ENCODE measurements at places on chromosomes 6 and 20.

DNA sequence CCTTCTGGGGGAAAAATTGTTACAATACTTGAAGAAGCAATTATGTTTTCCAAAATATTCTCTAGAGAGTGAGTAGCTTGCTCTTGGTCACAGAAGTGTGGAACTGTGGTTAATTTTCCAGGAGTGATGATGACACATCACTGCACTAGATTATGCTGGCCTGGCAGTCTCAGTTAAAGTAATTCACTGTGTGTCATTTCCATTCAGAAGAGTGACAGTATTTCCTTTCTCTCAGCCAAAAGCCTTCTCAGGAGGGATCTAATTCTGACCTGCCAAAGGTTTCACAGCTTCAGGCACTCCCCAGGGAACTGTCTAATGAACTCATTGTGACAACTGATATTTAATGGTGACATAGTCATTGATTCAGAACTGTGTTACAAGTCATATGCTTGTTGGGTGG lies 517.5 kb downstream of the TBC1D32 start:
- no peak for DNase-seq

GRCh38 chr20:38730167-38730988 lies 6.1 kb downstream of the SLC32A1 start:
- no peak for DNase-seq

DNA sequence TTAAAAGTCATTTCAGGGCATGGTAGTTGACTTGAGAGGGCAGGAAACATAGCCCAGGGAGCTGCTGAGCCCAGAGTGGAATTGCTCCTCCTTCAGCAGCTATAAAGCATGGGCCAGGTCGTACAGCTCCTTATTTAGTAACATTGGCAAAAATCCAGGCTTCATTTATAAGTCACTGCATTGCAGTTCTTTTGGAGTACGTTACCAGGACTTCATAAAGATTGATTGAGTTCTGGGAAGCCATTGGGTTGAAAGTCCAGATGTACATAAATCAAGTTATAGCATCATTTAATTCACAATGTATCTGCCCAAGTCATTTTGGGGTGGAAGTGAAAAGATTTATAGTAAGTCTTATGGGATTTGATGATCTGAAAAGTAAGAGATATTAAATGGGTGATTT lies 53.0 kb upstream of the ANKEF1 start:
- no peak for DNase-seq

GRCh38 chr6:29813066-29813465 lies 14.6 kb upstream of the HLA-G start:
- DNase-seq: no peak

DNA sequence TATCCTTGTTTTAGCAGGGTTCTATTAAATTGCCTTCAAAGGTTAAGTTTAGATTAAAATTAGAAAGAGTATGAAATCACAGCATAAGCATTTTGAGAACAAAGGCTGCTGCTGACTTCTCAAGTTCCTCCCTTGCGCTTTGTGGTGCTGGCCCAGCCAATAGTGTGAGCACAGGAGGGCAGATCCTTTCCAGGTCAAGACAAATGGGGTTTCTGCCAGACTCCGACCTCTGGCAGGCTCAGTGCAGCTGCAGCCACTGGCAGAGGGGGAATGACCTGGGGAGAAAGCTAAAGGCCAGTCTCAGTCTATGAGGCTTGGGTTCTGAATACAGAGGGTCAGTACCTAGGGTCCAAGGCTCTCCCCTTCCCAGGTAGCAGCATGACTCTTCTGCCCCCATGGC lies 27.0 kb downstream of the CLIC5 start:
- DNase-seq: no peak

DNA sequence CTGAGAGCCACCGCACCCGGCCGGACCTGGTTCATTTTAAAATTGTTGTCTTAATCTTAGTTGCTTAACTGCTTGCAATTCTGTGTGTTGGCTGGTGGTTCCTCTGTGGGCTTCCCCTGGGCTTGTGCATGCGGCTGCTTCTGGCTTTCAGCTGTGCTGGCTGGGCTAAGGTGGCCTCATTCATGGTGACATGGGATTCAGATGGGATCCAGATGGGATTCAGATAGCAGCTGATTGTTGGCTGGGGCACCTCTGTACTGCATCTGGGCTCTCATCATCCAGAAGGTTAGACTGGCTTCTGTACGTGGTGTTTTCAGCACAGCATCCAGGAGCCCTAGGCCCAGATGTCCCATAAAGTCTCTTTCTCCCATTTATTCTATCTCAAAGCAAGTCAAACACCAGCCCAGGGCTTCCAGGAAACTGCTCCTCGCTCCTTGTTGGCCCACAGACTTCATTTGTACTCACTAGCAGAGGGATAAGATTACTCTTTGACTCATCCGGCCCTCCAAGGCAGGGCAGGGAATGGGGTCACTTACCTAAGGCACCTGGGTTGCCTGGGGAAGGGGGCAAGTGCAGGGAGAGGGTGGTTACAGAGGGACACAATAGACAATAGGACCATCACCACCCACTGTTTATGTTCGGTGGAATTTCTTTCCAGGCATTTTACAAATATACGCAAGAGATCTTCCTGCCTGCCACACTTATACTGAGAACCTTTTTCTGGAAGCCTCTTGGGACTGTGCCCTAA lies 10.2 kb upstream of the PEDS1 start:
- DNase-seq: no peak

- DNase-seq: no peak
These were observed 296.7 kb downstream of the ZFAND3 start for GRCh38 chr6:38116248-38116647.

- no peak for DNase-seq
These were observed 64.2 kb upstream of the SUPT3H start for GRCh38 chr6:45441851-45442453.

GRCh38 chr6:331622-332521 lies 39.6 kb downstream of the DUSP22 start:
- no peak for DNase-seq

DNA sequence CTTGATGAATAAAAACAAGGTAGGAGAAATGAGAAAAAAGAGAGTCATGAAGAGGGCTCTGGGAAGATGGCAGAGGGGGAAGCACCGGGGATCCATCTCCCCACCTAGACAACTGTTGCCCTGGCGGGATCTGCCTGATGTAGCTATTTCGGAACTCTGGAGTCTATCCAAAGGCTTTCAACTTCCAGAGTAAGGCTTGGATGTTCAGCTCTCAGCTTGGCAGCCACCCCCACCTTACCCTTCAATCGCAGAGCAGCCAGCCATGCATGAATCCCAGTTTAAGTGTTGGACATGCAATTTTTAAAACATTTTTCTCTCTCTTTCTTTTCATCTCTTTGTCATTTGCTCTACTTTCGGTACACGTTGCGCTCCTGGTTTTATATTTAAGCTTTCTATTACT lies 275.9 kb upstream of the EXOC2 start:
- no peak for DNase-seq

GRCh38 chr6:41269716-41270115 lies 16.8 kb downstream of the TREM1 start:
- DNase-seq: no peak

- no peak for DNase-seq
These were observed 2.8 kb downstream of the DBNDD2 start for GRCh38 chr20:45410887-45411286.

DNA sequence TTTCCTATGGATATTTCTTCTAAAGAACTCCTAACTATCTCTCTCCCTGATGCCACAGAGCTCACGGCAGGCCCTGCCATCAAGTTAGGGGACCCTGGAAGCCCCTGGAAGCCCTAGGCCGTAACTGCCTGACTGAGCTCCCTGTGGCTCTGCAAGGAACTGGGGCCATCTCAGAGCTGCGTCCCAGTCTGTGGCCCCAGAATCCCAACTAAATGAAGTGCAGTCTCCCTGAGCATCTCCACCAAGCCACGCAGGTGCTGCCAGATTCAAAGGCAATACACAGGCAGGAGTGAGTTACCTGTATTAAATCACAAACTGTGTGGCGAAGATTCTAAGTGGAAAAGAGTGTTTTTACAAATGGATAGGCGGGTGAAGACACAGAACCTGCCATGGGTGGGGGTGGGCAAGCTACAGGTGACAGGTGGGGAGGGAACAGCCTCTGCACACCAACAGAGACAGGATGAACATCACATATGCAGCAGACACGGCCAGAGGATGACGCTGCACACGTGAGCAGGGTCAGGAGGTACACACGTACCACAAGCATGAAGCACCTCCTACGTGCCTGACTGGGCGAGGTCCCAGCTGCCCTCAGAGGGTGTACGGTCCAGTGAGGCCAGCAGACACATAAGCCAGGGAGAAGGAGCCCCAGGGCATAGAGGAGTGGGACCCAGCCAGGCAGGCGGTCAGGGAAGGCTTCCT lies 358.5 kb downstream of the ZFAND3 start:
- DNase-seq: no peak

DNA sequence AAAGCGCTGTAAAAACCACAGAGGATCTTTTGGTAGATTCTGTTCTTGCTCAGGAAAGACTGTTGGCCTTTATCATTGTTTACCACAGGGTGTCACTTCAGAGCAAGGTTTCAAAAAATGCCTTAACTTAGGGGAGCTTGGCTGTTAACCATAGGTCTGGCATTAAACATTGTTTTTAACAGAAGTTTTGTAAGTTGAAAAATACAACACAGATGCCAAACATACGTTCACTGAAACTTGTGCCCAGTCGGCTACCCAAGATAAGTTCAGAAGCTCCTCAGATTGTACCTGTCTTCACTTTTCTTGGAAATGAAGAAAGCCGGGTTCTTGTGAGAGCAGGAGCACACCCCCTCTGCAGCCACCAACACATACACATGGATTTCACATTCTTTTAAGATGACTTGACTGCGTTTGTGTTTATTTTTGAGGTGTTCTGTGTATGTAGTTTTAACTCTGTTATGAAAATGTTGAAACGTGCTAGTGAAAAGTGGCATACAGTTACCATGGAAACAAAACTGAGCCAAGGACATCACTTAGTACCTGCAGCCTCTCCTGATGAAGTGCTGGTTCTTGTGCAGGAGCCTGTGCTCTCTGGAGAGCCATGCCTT lies 64.9 kb downstream of the SYCP2L start:
- no peak for DNase-seq

- no peak for DNase-seq
These were observed 6.1 kb upstream of the PKIG start for GRCh38 chr20:44576297-44576696.

- DNase-seq: no peak
These were observed 9.1 kb downstream of the SMAP1 start for GRCh38 chr6:70676821-70677220.

DNA sequence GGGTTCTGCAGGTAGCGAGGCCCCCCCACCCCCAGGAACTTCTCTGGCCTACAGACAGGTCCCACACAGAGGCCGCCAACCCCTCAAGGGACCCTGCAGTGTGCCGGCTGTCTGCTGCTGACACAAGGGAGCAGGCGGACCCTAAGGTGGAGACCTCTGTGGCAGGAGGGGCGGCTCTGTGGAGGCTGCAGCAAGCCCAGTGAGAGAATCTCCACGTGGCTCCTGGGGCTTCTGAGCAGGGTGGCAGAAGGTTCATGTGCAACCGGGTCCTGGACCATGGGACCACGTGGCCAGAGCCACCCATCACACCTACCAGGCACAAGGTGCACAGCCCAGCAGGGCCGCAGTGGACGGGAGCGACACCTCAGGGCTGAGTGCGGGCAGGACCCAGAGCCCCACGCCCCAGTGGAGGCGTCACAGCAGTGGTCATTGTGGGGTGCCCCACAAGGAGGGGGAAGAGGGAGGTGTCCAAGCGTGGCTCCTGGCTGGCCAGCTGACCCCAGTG lies 4.3 kb downstream of the ARFRP1 start:
- no peak for DNase-seq

DNA sequence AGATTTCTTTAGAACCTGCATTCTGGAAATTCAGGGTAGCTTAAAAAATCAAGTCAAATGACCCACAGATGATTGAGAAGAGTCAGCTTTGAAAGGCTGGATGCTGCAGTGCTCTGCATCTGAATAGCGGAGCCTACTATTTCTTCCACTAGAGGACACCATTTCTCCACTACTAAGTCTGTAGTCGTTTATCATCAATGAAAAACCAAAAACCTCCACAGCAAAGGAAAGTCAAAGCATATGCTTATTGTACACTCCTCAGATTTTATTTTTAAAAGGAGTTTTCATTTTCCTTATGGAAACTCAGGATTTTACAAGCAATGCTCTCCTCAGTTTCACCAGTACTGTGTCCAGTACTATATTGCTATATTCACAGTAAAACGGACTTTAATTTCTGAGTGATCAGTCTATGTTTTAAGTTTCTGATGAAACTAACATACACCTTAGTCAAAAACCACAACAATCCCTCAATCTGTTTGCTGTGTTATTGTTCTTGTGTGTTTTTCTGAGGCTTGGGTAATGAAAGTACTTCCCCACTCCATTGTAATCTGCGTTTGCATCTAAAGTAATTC lies 50.5 kb upstream of the ENPP5 start:
- no peak for DNase-seq

GRCh38 chr6:26232940-26233648 lies 131.9 kb upstream of the BTN3A2 start:
- no peak for DNase-seq

- no peak for DNase-seq
These were observed 30.3 kb upstream of the MDGA1 start for GRCh38 chr6:37727996-37728395.

GRCh38 chr6:148805777-148806176 lies 58.9 kb downstream of the UST start:
- no peak for DNase-seq

DNA sequence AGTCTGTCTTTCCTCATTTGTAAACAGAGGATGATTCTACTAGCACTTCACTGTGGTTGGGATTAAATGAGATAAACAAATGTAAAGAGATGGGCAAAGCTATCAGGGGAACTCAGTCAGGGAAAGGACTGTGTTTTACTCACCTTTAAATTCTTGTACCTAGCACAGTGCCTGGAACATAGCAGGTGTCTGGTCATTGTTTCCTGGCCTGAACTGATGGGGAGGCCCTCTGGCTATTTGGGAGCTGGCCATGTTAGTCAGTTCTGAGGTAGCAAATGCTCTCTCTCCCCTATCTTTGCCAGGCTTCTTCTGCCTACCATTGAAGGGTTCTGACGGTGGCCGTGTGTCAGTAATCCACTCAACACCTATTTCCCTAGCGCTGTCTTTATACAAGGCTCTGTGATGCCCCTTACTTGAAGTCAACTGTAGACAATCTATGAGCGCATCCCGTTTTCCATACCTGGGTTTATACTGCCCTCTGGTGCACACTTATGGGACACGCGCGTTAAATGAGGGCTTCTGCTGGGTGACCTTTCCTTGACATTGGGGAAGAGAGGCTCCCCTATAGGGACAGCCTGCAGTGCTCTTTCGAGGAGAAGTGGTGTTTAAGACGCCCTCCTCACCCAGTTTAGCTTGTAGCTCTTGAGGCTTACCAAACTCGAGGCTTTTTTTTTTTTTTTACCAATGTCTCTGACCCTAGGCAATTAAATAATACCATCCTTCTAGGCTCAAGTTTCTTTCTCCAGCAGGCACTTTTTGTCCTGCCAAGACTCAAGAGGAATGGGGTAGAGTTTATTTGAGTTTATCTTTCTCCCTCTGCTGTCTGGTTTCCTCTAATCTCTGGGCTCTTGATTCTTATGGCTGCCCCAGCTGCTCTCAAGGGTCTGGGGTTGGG lies 4.0 kb upstream of the SPATS1 start:
- DNase-seq: peak; percentile 64

DNA sequence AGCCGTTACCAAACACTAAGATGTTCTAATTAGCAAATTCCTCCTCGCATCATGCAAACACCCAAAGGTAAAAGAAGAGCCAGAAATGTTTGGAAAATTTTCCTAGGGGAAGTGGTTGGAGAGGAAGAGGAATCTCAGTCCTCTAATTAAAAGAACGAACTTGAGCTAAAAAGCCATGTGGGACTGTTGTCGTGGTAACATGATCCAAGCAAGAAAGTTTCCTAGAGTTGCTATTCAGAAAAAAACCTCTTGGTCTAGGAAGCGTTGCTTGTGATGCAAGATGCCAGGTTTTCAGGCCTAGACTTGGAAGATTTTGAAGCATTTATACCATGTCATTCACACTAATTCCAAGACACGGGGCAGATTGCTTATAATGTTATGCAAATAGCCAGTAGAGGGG lies 106.8 kb upstream of the DOK5 start:
- no peak for DNase-seq
